ENCODE measurements at places on chromosomes 13 and 19.

- peak; percentile 90 for DNase-seq
Observed at GRCh38 chr19:48271531-48272151, 1.8 kb downstream of the ZNF114 start.

GRCh38 chr13:79966493-79966895, 374.4 kb downstream of the SPRY2 start:
- no peak for DNase-seq

DNA sequence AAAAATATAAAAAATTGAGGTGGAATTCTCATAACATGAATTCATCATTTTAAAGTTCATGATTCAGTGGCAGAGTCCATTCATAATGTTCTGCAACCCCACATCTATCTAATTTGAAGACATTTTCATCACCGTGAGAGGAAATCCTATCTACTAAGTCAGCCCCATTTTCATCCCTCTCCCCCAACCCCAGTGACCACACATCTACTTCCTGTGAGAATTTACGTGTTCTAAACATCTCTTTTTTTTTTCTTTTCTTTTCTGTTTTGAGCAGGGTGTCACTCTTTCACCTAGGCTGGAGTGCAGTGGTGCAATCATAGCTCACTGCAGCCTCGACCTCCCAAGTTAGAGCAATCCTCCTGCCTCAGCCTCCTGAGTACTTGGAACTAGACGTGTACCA, 17.5 kb downstream of the ATCAY start:
- peak; percentile 18 for DNase-seq

GRCh38 chr13:110380359-110381028, 73.4 kb downstream of the COL4A2 start:
- DNase-seq = no peak

Measured in hematopoietic multipotent progenitor cell treated with erythropoietin and hydrocortisone succinate and interleukin-3 and kit ligand, for 4 days (in vitro differentiated cells).